Suppressor macrophage treated with lipopolysaccharide for 4 hours (primary cell): ENCODE measurements at places on chromosomes 2 and 18.

- DNase-seq, result no peak
These were observed 3.9 kb downstream of the RPS7 start for GRCh38 chr2:3578987-3579386.

DNA sequence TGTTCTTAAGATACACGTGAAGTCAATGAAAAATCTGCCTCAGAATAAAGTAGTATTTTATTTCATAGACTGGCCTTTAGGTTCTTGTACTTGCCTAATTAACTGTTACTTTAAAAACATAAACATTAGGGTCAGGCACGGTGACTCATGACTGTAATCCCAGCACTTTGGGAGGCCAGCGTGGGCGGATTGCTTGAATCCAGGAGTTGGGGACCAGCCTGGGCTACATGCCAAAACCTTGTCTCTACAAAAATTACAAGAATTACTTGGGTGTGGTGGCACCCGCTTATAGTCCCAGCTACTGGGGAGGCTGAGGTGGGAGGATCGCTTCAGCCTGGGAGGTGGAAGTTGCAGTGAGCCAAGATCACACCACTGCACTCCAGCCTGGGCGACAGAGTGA, 16.0 kb upstream of the SNORC start:
- peak; percentile 12 for DNase-seq

DNA sequence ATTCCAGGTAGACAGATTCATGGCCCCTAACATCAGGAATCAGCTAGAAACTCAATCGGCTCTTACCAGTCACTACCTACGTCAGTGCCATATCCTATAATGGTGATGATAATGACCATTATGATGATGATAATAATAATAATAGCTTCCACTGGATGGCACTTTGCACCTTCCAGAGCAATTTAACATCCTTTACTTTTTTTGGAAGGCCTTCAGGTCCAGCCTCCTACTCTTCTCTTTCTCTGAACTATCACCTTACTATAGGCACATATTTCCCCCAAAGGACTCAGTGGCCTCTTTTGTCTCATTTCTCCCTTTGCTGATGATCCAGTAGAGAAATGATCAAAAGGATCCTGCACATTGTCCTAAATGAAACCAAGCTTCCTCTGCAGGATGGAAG, 56.0 kb downstream of the BCL11A start:
- DNase-seq, result no peak

GRCh38 chr2:197477797-197478196, 21.8 kb downstream of the HSPD1 start:
- DNase-seq, result no peak

GRCh38 chr18:48949050-48949605, 1.6 kb downstream of the SMAD7 start:
- DNase-seq, result no peak

GRCh38 chr2:102241616-102242305, 54.9 kb downstream of the IL1RL2 start:
- peak; percentile 61 for DNase-seq
